ENCODE measurements at places on chromosomes 3 and 15.

DNA sequence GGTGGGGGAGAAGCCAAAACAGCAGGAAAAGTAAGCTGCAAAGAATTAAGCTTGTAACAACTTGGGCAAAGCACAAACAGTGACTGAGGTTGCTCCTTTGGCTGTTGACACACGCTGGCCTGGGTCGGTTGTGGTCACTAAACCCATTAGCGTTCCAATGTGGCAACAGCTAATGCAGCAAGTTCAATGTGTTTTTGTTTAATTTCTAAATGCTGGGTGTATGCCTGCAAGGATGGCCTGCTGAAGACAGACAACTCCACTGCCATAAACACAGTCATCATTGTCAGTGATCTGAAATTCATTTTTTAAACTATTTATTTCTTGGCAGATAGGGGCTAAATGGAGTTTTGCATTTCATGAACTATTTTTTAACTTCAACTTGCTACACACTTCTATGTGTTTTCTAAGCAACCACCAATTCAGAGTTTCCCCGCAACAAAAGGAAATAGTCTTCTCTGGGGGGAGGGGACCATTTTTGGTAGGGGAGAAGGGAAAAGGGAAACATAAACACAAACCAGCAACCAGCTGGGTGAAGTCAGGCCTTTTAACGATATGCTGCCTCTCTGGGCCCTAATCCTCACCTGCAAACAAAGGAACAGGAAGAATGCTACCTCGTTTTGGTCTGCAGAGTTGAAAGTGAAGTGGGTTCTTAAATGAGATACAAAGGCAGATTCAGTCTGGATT is 34.8 kb upstream of the WNT5A start:
- DNase-seq = peak; percentile 67

- no peak for DNase-seq
Measured at GRCh38 chr3:4993276-4994143, 14.3 kb downstream of the BHLHE40 start.

DNA sequence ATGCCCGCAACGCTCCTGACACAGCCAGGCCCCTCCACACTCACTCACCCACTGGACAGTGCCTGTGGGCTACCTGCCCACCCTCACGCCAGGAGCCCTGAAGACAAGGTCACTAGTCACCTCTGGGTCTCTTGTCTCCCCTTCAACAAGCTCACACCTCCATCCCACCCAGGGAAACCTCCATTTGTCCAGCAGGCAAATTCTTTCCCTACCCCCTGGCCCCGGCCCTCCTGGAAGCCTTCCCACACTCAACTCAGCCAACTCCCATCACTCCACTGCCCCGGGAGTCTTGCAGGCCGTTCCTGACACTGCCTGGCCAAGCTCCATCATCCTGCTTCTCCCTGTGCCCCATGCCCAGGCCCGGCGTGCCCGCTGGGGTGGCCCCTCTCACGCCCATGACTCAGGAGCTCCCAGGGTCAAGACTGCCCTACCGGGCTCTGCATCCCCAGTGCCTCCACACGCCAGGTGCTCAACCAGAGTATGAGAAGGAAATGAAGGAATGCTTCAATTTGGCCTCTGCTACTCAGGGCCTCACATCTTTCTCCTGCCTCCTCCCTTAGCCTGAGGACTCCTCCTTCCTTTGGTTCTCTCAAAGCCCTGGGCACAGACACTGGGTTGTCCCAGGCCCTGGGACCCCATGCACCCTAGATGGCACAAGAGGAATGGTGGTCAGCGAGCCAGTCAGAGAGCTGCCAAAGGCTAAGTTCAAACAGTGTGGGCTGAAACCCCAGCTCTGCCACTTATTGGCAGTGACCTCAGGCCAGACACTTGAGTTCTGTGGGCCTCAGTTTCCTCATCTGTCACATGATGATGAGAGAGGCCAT is 88.6 kb downstream of the SEC22A start:
- DNase-seq = no peak

DNA sequence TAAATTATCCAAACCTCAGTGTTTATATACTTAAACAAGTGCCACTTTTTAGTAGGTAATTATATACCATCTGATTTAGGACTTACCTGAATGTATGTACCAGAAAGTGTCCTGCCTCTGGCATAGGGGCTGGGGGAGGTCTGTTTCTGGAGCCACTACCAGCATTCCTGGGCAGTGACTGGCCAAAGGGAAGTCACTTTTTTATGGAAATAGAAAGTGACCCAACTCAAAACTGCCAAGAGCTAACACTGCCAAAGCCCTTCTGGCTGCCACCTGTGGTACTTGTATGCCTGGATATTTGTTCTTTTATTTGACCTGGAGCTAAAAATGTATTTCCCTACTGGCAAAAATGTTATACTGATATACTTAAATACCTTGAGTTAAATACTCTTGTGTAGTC is 42.7 kb downstream of the ESYT3 start:
- DNase-seq = peak; percentile 25

DNA sequence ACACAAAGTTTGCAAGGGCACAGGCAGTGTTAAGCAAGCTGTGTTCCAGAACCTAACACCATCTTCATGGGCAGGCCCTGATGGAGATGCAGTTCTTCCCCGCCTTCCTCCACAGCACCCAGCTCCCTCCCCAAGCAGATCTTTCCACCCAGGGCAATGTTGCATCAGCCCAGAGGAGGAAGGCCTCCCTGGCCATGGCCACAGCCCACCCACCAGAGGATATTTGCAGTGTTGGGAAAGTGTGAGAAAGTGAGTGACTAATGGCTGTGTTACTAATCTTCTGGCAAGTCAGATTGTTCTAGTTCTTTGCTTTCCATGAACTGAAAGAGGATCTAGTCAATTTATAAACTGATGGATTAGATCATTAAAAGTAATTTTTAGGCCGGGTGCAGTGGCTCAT is 42.0 kb upstream of the ATP10A start:
- no peak for DNase-seq

GRCh38 chr3:159488602-159489001 is 500.0 kb upstream of the IL12A start:
- no peak for DNase-seq

GRCh38 chr15:96307856-96308394 is 22.6 kb upstream of the NR2F2 start:
- DNase-seq = no peak

- no peak for DNase-seq
Measured at GRCh38 chr3:72070005-72070404, 285.1 kb upstream of the PROK2 start.

- DNase-seq = no peak
Measured at GRCh38 chr15:82832601-82833361, 23.4 kb downstream of the WHAMM start.

DNA sequence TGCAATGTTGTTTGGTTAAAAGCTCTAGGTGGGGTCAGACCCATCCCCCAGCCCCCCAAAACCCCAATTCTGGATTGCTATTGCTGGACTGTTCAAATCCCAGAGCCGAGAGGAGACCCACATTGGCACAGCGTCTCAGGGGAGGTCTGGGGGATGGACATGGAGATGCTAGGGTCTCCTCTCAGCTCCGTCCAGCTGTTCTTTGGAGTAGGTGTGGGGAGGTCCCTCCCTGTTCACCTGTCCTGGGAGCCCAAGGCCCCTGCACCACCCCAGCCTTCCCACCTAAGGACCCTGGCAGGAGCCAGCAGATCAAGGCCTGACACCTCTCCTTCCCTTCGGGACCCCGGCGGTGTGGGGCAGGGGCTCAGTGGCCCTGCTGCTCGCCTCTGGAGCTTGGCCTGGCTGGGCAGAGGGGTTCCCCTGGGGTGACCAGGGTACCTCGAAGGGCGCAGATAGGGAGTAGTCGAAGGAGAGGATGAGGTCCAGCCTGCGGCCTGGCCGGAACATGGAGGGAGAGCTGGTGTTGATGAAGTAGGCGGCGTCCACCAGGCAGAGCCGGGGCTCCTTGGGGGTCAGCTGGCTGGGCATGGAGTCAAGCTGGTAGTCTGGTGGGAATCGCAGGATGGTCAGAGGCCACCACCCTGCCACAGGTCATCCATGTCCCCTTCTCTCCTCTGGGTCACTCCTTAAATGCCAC is 23.9 kb downstream of the PLA2G4D start:
- no peak for DNase-seq

GRCh38 chr15:40857601-40858341 is 13.9 kb downstream of the SPINT1 start:
- DNase-seq = peak; percentile 85

DNA sequence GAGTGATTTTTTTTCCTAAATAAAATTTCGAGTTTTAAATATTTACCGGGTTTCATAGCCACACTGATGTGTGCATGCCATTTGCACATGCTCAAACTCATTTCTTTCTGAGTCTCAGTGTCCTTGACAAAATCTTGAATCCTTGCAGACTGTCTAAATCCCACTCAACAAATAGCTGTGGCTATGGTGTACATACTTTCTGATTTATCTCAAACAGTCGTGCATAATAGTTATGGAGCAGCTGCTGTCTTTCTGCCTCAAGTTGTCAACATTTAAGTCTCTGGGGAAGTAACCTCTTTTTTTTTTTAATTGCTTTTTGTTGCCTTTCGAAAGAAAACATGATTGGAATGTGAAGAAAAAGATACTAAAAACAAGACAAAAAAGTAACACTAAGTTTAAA is 52.8 kb upstream of the UTS2B start:
- no peak for DNase-seq

GRCh38 chr3:160568989-160569388 is 3.6 kb upstream of the KPNA4 start:
- no peak for DNase-seq

DNA sequence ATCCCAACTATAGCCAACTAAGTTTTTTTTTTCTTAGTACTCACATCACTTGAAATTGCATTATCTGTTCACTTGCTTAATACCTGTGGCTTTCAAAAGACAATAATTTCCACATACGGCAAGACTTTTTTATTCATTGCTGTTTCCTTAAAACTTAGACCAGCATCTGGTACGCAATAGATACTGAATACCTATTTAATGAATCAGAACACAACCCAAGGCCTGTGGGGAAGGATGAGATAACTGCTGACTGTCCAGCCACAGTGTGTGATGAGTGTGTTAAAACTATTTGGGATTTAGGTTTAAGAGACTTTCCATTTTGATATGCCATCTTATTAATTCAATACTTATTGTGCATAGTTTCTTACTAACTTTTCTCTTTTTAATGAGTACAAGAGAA is 988.7 kb downstream of the NTRK3 start:
- DNase-seq = no peak

- DNase-seq = peak; percentile 64
Measured at GRCh38 chr3:184558726-184559125, 2.9 kb upstream of the EPHB3 start.

All from mesendoderm (in vitro differentiated cells).